ENCODE measurements at places on chromosomes 3 and 15. TPM values are rescaled to one million over a fixed set of nuclear protein-coding genes. Genes with fewer than 3 reads are reported as not detected.

GRCh38 chr3:172029425-172030098 is 9.8 kb upstream of the FNDC3B start:
- DNase-seq: no peak

- DNase-seq: no peak
These were observed 83.4 kb upstream of the BHLHE40 start for GRCh38 chr3:4895838-4896237.

DNA sequence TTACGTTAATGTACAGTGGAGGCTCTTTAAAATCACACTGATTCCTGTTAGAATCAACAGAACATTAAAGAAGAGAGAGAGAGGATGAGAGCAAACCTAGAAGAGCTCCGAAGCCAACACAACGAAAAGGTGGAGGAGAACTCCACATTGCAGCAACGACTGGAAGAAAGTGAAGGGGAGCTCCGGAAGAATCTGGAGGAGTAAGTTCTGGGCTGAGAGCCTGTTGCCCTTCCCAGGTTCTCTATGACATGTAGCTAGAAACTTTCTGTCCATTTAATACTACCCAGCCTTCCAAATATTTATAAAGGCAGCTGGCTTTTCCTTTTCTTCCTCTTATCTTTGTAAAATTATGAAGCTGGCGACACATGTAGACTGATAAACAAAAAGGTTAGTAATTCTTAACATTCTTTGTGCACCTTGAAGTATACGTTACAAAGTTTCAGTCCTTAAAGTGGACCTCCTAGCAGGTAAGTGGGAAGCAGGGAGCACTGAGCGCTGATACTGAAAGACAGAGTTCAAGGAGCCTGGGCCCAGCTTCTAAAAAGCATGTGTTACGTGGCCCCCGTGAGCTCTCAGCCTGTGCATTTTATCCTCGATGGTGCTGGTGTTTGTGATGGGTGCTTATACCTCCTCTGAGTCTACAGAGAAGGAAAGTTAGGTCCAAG is 75.9 kb downstream of the CGNL1 start:
- DNase-seq: no peak

Gene KLHL6
- total RNA-seq: 82.3 TPM

GRCh38 chr3:149292666-149293065 is 40.8 kb downstream of the TM4SF18 start:
- no peak for DNase-seq

Gene HGD
- not detected for total RNA-seq

DNA sequence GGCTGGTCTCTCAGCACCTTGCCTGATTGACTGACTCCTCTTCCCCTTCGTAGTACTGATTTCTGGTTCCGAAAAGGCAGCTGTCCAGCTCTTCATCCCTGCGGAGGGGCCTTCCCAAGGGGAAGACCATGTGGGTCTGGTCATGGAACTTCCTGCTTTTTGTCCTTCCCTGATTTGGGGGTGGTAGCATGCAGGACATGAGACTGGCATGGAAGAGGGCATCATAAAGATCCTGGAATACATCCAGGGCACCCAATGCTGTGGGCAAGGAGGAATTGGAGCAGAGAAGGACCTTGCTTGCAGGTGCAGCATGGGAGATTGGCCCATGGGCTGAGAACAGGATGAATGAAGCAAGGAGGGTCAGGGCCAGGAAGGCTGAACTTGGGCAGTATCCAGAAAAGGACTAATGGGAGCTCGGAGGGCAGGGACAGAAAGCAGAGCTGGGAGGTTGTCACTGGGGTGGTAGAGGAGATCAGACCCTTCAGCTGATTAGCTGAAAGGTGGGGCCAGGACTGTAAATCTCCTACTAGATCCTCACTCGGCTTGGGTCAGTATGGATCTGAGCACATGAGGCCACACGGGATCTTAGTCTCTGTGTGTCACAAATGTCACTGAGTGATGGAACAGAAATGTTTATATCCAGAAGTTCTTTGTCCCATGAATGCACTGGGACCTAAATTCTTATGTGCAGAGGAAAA is 59.5 kb downstream of the AMOTL2 start:
- DNase-seq: no peak

DNA sequence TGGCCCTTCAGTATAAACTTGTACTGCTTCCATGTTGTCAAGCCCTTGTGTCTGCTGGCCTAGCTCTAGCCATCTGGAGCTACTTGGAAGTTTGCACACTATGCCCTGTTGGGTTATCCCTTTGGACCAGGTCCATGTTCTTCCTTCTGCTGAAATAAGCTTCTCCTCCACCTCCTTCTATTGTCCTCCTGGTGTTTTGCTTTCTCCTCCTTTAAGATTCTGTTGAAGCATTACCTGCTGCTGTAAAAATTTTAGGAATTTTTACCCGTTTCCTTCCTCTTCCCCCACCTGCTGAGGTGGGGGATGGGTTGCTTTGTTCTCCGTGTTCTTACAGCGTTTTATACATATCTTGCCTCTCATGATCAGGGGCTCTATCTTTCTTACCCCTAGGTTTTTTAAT is 51.7 kb downstream of the SH3GL3 start:
- DNase-seq: no peak

- no peak for DNase-seq
These were observed 32.1 kb downstream of the SEC62 start for GRCh38 chr3:169998668-169999131.

Gene DPPA2
- total RNA-seq: not detected

Gene PIAS1
- total RNA-seq: 33.4 TPM

GRCh38 chr15:57386976-57387375 is 10.7 kb downstream of the CGNL1 start:
- DNase-seq: no peak

GRCh38 chr3:72769758-72770540 is 78.3 kb downstream of the SHQ1 start:
- DNase-seq: no peak

DNA sequence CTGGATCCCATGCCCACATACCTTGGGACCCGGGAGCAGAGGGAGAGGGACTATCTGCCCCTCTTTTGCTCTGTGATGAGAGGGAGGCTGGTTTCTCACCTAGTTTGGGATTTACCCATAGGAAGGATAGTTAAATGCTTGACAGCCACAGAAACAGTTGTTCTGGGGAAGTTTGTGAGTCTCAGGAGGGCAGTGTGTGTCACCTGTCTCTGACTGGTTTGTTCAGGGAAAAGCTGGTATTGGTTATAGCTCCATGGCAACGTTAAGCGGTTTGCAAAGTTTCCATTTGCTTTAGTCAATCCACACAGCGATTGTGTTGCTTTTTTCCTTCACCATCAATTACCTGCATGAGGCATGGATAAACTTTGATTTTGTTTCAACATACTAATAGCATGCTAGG is 3.7 kb upstream of the TMED3 start:
- no peak for DNase-seq

DNA sequence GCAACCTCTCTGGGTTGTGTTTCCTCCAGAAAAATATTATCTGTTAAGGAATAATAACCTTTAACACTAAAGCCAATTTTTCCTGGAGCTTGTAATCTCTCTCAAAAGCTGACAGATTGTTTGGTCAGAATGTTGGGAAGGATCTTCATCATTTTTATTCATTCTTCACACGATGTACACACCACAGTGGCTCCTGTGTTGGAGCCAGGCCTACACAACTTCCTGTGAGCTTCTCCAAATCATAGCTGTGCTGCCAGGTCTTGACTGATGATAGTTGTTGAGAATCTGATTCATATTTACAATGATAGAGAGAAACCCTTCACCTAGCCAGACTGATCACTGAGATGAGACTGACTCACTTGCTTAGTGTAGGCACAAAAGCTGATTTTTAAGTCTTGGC is 151.0 kb upstream of the ROBO2 start:
- DNase-seq: no peak

DNA sequence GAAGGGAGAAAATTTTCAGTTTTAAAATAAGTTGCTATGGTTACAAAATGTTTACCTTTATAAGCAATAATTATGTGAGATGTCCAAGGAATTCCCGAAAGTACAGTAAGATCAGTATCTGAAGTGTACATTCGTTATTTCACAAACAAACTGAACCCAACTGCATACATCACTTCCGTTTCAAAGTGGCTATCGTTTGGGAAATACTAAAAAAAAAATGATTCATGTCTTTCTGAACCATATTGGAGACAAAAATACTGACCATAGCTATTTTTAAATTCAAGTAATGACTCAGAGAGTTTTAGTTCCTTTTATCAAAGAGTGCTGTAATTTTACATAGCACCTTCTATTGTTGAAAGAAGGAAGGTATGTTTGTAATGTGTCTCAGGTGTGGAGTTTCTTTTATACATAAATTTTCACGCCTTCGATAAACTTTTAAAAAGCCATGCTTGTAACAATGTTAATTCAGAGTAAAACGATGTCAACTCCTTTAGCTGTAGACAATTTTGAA is 8.0 kb upstream of the ANKRD28 start:
- no peak for DNase-seq

GRCh38 chr15:77623755-77624524 is 8.8 kb downstream of the LINGO1 start:
- DNase-seq: no peak

Gene AMIGO3
- total RNA-seq: not detected

- no peak for DNase-seq
These were observed 34.3 kb upstream of the PLSCR2 start for GRCh38 chr3:146503461-146504202.
